EL (cell line): ENCODE measurements at places on chromosomes 13 and 19.

GRCh38 chr19:39582891-39583625, 19.3 kb upstream of the LGALS13 start:
- no peak for DNase-seq

DNA sequence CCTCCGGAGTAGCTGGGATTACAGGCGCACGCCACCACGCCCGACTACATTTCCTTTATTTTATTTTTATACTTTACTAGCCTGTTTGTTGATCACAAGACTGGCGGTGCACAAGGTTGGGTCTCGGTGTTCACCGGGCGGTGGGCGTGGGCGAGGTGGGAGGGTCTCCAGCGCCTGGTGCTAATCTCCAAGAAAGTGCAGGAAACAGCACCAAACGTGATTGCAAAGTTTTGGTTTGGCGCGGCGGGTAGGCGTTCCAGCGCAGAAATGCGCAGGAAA, 24.0 kb upstream of the ZNF850 start:
- no peak for DNase-seq

GRCh38 chr13:23715762-23716235, 145.6 kb downstream of the TNFRSF19 start:
- DNase-seq: peak; percentile 20

DNA sequence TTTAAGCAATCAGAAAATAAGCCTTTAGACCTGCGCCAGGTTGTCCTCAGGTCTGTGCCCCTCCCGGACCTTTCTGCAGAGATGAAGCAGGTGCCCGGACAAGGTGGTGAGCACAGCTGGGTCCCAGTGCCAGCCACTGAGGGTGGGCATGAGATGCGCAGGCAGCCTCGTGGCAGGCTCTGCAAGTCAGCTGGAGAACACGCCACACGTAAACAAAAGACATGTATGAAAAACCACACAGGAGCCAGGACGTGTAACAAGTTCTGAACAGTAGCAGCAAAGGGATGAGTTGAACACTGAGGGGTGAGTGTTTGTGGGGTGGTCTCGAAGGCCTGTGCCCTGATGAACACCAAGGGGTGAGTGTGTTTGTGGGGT, 68.8 kb upstream of the MCF2L start:
- DNase-seq: no peak

DNA sequence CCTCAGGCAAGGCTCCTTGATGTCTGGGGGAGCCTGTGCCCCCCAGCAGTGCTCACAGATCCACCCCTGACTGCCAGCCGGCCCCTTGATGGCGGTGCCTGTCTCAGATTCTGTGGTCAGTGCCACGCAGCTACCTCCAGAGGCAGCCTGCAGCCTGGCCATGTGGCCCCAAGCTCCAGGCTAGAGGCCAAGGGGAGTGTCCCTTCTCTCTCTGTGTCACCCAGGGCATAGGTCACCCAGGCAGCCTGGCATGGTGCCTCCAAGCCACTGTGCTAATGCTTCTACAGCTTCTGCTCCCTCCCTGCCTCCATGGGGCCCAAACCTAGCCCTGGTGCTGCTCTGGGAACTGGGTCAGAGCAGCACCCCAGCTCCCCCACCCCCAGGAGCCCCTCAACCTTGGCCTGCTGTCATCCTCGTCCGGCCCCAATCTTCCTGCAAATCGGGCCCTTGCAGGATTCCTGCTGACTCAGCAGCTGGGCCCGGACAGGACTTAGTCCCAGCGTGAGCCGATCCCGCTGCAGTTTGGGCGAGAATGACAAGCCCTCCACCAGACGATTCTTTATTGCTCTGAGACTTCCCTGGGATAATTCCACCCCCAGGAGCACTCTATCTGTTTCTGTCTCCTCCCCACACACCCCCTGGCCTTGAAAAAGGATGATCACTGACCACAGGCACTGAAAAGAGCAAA, 2.8 kb upstream of the ARL11 start:
- no peak for DNase-seq

DNA sequence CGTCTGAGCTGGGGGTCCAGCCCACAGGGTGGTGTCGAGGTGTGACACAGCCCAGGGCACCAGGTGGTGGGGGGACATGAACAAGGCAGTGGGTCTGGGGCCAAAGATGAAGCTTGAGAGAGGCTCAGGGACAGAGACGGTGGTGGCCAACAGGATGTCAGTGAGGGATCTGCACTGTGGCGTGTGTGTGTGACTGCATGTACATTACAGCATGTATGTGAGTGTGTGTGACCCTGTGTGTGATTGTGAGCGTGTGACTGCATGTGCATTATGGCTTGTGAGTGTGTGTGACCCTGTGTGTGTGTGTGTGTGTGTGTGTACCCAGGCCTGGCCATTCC, 1.6 kb downstream of the ADAMTS10 start:
- no peak for DNase-seq
